T-helper 9 cell (primary cell): ENCODE measurements at places on chromosomes 7 and 10.

DNA sequence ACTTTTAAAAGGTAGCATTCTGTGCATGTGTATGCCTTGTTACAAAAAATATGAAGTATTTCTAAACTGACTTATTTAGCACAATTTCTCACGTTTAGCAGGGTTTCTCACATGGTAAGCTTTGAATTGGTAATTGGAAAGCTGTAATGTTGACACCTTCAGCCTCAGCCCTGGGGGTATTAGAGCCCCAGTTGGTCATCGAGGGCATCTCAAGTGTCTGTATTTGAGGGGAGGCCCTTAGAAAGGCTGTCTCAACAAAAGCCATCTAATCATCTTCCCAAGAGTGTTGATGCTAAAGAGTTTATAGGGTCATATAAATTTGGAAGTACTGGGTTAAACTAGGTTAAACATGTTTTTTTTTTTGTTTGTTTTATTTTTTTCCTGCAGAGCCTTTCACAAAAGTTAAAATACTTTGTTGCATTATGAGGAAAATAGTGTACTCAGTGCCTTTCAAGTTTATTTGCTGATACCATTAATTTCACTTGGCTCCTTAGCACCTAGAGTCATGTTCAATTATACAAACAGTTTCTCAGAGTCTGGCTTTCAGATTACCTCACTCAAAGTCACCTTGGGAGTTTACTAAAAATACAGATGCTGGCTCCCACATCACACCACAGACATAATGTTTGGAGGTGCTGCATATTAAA lies 134.0 kb downstream of the CD36 start:
- DNase-seq: no peak

GRCh38 chr7:116236020-116236630 lies 25.8 kb downstream of the TES start:
- DNase-seq: peak; percentile 50

DNA sequence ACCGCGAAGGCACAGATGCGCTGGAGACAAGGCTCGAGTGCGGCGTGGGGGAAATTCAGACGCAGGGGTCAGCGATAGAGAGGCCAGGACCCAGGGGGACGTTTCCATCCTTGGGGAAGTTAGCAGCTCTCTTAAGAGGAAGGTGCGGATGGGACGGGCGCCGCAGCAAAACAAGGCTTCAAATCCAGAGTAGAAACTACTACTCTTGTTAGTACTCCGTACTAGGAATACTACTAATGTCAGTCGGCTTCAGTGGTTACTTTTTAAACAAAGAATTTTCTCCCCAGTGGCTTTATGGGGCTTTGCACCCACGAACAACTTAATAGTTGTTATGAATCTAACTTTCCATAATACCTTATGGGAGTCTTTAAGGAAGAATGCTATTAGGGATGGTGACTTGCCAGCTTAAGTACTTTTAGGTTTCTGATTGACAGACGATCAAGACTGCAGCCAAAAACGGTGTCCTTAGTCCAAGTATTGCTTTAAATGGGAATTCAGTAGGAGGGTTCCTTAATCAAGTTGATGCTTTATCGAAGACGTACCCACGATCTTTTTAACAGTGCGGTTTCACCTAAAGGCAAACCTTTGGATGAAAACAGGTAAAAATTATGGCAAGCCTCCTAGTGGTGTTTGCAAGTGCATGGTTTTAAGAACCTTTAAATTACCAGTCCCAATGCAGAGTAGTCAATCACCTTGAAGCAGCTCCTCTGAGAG lies 812 bp upstream of the IDE start:
- no peak for DNase-seq

GRCh38 chr7:155676052-155676451 lies 31.6 kb downstream of the RBM33 start:
- no peak for DNase-seq

DNA sequence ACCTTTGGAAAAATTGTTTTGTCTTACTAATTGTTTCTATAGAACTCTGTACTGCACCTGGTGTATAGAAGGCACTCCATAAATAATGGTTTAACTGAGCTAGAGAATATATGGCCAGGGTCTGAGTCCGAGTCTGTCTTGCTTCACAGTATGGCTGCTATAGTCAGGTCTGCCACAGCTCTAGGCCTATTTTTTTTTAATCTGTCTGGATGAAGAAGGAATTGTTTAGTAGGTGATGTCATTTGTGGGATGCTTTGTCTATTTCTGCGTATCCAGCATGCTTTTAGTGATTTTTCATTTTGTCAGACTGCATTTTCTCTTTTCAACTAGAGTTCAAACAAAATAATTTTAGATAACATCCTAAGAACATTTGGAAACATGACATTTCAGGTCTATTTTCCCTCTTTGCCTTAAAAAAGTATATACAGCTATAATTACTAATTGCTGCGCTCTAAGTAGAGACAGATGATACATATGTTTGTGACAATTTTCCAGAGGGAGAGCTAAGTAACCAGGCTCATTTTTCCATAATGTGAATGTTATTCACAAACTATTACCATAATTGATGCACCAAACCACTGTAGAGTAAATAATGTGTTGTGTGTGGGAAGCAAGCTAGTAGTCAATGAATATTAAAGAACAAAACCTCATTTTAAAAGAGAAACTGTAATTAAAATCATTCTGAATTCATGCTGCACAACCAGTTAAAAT lies 361.7 kb downstream of the AUTS2 start:
- DNase-seq: no peak

GRCh38 chr7:91683823-91684222 lies 196.7 kb downstream of the MTERF1 start:
- no peak for DNase-seq

GRCh38 chr10:77638321-77639101 lies 903 bp upstream of the KCNMA1 start:
- DNase-seq: no peak

- no peak for DNase-seq
Observed at GRCh38 chr10:76647301-76647700, 990.3 kb downstream of the KCNMA1 start.

DNA sequence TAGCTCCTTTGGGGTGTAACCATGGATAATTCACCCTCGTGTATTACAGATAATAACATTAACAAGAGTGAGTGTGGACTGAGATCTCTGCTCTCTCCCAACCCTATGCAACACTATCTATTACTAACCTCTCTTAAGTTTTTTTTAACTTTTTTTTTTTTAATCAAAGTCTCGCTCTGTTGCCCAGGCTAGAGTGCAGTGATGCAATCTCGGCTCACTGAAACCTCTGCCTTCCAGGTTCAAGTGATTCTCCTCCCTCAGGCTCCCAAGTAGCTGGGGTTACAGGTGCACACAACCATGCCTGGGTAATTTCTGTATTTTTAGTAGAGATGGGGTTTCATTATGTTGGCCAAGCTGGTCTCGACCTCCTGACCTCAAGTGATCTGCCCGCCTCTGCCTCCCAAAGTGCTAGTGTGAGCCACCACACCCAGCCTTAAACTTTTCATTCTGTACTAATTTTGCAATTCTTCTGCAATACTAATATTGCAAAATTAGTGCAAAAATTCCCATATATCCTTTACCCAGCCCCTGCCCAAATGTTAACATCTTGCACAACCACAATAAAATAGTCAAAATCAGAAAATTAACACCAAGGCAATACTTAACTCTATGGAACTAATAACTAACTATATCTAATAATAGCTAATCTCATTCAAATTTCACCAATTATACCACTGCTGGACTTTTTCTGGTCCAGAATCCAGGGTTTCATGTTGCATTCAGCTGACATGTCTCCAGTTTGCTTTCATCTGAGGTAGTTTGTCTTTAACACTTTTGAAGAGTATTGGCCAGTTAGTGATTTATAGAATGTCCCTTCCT lies 66.5 kb upstream of the TCF7L2 start:
- no peak for DNase-seq

DNA sequence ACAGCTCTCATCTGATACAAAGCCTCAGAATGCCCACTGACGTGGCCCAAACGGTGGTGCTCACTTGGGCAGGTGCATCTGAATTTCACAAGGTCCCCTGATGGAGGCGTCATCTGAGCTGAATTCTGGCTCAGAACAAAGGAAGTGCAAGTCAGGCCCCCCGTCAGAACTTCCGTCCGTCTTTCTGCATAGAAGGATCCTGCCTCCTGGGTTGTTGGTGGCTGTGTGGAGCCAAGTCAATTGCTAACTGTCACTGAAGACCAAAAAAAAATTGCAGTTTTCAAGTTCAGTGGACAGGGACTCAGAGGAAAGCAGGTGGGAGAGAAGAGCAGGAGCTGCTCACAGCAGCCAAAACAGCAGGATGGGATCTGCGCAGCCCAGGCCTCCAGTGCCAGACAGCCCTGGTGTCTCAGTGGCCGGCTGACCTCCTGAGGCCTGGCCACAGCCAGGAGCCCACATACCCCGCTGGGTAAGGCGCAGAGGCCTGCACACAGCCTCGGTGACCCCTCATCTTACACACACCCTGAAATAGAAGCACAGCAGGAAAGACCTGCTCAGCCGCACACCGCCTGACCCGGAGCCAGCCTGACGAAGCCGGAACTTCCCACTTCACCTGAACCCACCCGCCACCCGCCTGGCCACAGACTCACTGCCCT lies 49.4 kb downstream of the PYROXD2 start:
- no peak for DNase-seq

GRCh38 chr7:128839751-128840177 lies 9.6 kb downstream of the FLNC start:
- no peak for DNase-seq

DNA sequence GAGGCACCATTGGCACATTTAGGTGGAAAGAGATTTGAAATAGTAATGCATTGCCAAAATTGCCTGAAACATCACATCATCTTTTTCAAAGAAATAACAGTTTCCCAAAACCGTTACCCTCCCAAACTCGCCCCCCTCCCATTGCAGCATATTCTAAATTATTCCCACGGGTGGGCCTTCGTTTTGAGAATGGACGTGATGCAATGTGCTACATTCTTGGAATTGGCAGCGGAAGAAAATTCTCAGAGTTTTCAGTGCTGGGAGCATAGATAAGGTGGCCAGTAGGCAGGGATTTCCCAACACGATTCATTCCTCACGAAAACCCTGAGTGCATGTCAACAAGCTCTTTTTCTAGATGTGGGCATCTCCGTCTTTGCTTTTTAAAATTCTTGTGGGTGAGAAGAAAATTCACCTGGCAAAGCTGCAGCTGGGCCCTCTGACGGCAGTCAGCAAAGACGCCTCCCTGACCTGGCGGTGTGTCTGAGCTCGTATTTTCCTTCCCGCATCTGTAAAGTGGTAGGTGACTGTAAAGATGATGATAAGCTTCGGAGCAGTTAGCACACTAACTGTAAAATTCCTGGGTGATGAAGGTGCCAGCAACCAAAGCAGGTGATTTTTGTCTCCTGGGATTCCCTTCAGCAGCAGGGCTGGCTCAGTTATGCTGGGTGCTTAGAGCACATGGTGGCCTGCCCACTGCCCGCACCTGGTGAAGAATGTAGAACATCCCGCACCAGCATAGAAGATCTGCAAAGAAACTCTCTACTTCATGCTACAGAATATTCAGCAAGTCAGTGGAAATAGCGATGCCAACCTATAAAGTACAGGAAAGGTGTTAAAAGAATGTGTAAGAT lies 141.9 kb upstream of the KLF6 start:
- DNase-seq: no peak

- DNase-seq: no peak
Observed at GRCh38 chr10:51020200-51020599, 54.1 kb upstream of the PRKG1 start.

DNA sequence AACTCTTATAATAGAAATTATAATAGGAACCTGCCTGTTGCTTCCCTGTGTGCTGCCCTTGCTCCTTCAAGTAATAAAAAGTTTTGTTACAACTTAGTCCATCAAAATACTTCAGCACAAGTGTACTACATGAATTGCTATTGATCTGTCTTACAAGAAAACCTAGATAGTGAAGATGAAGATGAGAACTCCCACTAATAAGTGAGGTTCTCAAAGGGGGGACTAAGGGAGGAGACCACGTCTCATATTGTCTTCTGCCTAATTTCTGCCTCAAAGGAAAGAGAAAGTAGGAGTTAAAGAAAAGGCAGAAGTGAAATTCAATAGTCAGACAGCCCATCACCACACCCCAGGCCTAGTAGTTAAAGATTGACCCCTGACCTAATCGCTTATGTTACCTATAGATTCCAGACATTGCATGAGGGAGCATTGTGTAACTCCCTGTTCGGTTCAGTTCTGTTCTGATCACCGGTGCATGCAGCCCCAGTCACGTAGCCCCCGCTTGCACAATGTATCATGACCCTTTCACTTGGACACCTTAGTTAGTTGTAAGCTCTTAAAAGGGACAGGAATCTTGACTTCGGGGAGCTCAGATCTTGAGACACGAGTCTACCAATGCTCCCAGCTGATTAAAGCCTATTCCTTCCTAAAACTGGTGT lies 18.2 kb upstream of the CHST3 start:
- no peak for DNase-seq

DNA sequence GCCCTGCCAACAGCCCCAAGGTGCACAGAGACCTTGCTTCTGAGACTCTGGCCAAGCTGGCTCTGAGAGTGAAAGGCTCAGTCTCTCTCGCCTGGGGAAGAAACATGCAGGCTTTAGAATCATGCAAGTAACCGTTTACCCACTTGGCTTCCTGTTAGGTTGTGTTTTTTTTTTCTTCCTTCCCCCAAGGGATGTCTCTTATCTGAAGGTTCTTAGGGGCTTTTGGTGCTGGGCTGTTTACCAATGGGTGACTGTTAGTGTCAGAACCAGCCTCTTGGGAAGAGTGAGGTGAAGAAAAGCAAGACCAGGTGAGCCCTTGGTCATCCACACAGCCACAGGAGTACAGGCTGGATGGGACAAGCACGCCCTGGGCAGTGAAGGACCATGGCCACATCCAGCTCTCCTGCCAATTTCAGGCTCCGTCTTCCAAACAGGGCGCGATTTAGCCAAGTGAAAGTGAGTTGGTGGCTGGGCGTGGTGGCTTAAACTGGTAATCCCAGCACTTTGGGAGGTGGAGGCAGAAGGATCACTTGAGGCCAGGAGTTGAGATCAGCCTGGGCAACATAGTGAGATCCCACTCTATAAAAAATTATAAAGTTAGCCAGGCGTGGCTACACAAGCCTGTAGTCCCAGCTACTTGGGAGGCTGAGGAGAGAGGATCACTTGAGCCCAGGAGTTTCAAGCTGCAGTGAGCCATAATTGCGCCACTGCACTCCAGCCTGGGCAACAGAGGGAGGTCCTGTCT lies 76.3 kb upstream of the CUX1 start:
- no peak for DNase-seq

GRCh38 chr10:126448091-126448490 lies 59.8 kb upstream of the ADAM12 start:
- DNase-seq: no peak

- no peak for DNase-seq
Observed at GRCh38 chr10:78747401-78748234, 321.1 kb upstream of the ZMIZ1 start.

GRCh38 chr10:93751124-93751523 lies 6.6 kb upstream of the LGI1 start:
- DNase-seq: no peak

DNA sequence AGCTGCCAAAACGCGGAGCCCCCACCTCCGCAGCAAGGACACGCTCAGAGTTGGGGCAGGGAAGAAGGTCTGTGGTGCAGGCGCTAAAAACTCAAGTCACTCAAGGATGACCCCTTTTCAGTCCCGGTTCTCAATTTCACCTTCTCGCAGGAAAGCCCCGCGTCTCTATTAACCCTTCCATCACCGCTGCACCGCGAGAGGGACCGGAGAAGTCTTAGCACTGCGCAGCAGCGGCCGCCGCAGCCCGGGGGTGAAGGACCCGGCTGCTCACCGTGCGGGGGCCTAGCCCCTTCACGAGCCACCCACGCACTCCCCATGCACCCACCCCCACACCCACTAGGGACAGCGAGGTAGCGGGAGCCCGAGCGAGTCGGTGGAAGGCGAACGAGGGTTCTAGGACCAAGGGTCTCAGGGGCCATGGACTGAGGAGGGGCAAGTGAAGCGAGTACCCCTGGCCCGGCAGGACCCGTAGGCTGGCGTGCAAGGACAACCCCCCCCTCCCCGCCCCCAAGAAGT lies 162.9 kb downstream of the SH3PXD2A start:
- DNase-seq: peak; percentile 20

- DNase-seq: no peak
Observed at GRCh38 chr7:101934618-101935017, 117.2 kb downstream of the CUX1 start.
